ENCODE measurements at places on chromosomes 1 and 21.

GRCh38 chr1:116036255-116036654, 59.9 kb downstream of the SLC22A15 start:
- no peak for DNase-seq

DNA sequence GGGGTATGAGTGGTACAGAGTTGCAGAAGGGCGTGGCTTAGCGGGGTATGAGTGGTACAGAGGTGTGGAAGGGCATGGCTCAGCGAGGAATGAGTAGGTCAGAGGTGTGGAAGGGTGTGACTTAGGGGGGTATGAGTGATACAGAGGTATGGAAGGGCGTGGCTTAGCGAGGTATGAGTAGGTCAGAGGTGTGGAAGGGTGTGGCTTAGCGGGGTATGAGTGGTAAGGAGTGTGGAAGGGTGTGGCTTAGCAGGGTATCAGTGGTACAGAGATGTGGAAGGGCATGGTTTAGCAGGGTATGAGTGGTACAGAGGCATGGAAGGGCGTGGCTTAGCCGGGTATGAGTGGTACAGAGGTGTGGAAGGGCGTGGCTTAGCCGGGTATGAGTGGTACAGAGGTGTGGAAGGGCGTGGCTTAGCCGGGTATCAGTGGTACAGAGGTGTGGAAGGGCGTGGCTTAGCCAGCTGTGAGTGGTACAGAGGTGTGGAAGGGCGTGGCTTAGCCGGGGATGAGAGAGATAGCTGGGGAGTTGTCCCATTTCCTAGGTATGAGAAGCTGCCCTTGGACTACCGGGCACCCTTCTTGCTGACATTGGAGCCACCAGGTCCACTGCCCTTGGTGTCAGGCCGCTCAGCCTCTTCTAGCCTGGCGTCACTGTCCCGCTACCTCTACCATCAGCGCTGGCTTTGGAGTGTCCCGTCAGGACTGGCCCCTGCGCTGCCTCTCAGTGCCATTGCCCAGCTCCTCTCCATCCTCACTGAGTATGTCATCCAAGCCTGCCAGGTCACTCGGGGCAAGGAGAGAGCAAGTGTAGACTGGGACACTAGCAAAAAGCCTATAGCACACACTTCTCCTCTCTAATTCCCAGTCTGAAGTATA, 29.8 kb downstream of the HYI start:
- peak; percentile 5 for DNase-seq

DNA sequence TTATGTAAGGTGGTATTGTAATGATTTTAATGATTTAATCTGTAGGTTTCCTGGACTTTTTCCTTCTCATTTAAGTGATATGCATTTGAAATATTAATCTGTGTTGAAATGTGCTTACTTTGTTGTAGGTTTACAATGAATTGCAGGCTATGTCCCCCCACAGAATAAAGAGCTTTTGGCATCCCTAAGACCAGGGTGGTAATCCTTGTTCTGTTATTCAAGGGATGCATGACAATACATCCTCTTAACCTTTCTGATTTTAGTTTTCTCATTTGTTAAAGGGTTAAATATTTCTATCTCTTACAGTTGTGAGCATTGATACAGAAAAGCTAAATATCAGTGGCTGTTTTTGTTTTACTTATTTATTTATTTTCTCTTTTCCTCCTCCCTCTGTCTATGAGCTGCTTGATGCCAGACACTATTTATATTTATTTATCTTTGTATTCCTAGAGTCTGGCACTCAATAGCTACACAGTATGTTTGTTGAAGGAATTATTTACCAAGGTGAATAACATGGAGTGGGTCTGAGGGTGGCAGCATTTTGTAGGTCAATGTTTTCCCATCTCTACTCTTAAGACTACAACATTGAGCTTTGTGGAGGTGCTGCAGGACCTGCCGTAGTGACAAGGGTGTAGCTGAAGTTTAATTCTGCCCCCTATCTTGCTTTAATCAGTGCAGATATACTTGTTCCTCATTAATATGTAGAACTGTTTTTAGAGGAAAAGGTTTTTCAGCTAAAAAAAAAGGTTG, 19.9 kb upstream of the ADGRL2 start:
- no peak for DNase-seq

DNA sequence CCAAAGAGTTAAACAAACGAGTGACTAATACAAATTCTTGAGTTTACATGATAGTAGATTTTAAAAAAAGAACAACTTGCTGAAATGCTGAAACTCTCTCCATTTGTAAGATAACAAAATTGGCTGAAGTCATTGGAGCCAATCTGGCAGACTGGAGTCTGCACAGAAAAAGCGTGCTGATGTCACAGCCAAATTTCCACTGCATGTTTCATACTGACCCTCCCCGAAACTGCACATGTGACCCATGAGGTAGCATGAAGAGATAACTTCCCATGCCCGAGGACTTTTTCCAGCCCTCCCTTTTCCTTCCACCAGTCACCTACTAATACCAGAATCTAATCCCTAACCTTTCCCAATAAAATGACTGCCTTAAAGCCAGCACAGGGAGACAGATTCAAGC, 1.2 kb upstream of the LELP1 start:
- no peak for DNase-seq

DNA sequence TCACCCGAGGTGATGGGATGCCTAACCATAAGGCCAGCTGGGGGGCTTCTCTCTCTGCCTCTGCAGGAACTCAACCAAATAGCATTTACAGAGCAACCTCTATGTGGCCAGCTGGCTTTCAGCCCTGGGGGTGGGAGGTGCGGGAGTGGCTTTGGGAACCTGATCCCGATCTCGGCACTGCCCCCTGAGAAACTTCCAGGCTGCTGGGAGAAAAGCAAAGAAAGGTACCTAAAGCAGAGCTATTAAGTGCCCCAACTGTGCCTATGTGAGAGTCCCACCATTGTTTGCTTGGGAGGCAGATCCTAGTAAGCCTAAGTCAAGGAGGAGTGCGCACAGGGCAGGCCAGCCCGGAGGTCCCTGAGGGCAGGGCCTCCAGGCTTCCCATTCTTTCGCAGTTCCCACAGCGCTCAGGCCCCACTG, 7.0 kb downstream of the KRTCAP2 start:
- no peak for DNase-seq

GRCh38 chr1:185916861-185917260, 182.7 kb downstream of the HMCN1 start:
- DNase-seq, result no peak

DNA sequence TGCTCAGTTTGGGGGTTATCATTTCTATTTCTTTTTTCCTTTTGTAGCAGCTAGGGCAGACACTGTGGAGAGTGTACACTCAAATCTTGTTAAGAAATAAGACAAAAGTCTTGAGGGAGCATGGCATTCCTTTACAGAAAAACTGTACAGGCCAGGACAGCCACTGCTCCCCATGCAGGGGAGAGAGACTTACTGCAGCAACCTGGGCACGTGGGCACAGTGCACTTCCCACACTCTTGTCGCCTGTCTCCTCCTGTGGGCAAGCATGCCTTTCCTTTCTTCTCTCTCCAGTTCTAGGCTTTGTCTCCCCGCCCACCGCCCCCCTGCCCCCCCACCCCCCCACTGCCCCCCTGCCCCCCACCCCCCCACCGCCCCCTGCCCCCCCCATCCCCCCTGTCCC, 51.9 kb downstream of the PHC2 start:
- DNase-seq, result no peak

- no peak for DNase-seq
These were observed 13.2 kb downstream of the SYT2 start for GRCh38 chr1:202697038-202697437.

- DNase-seq, result no peak
These were observed 56.5 kb downstream of the HSPG2 start for GRCh38 chr1:21880619-21880970.

GRCh38 chr1:16168622-16169360, 12.9 kb upstream of the EPHA2 start:
- no peak for DNase-seq

DNA sequence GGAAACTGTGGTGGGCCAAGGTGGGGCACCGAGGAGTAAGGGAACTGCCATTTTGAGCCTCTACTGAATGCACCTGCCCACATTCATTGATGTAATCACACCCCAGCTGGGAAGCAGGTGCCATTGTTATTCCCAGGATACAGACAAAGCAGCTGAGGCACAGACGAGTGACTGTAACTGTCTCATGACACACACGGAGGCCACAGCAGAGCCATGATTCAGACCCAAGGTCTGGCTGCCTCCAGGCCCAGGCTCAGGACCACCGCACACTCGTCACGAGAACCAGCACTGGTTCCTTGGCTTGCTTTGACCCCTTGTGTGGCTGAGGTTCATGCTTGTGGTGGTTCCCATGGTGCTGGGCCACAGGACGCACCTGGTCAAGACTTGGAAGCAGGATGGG, 45.6 kb upstream of the CLIC4 start:
- no peak for DNase-seq

DNA sequence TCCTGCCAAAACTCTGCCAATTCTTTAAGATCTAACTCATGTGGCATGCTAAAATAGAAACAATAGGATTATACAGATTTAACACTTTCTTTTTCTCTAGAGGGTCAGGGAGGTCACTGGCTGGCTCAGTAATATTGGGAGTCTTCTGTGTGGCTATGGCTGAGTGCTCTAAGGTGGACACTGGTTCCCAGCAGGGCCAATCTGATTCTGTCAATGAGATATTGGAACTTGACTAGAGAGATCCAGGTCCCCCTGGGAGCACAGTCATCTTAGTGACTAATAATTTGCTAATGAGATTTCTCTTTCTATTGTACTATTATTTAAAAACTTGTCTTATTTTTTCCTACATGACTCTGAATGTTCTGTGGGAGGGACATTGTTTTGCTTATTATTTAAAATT, 69.1 kb upstream of the ZP4 start:
- DNase-seq, result no peak

DNA sequence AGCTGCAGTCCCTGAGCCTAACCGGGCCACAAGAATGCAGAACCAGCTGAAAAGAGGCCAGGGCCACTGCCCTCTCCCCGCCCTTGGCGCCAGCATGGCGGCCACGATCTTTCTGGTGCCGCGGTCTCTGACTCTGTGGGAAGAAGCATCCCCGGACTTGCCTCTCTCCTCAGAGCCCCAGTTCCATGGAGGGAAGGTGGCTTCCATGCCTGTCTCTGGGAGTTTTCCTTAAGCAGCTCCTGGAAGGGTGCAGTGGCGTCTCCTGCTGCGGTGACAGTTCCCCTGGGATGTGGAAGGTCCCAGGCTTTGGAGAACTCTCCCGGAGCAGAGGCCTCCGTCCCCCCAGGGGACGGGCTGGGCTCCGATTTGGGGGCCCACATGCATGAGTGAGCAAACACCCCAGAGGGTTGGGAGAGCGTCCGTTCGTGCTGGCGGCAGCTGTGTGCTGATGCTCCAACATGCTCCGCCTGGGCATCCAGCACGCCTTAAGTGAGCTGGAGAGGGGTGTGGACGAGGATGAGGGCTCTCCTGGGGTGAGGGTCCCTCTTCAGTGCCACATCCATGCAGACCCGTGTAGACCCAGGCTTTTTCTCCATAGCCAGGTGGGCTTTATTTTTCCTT, 109.8 kb upstream of the COL6A1 start:
- DNase-seq, result no peak

DNA sequence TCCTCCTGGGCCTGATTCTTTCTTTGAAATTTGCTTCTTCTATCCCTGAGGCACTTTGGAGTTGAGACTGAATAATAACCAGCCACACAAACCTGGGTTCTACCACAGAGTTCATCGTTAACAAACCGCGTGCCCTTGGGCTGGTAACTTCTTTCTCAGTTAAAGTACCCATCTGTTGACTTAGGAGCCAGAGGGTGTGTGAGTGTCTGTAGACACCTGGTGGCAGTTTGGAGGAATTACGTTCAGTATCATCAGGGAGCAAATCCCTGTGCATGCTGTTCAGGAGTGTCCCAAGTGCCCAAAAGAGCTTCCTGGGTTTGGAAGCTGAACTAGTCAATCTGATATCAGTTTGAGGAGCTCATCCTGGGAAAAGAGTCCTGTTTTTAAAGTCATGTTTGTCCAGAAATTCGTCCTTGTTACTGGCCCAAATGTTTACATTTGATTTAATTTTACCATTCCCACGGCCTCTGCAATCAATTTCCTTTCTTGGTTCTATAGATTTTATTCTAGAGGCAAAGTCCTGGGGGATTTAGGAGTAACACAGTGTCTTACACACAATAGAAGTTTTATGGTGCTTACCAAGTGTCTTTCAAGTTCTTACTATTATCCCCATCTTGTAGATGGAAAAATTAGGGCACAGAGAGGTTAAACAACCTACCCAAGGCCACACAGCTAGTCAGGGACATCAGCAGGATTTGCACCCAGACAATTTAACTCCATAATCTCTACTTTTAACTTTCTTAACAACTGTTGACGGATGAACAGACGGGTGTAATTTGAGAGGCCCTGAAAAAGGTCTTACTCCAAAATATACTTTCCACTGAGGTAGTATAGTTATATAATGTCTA, 26.7 kb upstream of the RPTN start:
- DNase-seq, result peak; percentile 63

- DNase-seq, result no peak
These were observed 170.6 kb downstream of the RUNX1 start for GRCh38 chr21:34878501-34878900.

- DNase-seq, result no peak
These were observed 44.5 kb upstream of the HMGB4 start for GRCh38 chr1:33819290-33819912.

- DNase-seq, result no peak
These were observed 119.6 kb downstream of the TMEM53 start for GRCh38 chr1:44554706-44555105.

- peak; percentile 95 for DNase-seq
These were observed 27.6 kb downstream of the SKI start for GRCh38 chr1:2255420-2256369.

DNA sequence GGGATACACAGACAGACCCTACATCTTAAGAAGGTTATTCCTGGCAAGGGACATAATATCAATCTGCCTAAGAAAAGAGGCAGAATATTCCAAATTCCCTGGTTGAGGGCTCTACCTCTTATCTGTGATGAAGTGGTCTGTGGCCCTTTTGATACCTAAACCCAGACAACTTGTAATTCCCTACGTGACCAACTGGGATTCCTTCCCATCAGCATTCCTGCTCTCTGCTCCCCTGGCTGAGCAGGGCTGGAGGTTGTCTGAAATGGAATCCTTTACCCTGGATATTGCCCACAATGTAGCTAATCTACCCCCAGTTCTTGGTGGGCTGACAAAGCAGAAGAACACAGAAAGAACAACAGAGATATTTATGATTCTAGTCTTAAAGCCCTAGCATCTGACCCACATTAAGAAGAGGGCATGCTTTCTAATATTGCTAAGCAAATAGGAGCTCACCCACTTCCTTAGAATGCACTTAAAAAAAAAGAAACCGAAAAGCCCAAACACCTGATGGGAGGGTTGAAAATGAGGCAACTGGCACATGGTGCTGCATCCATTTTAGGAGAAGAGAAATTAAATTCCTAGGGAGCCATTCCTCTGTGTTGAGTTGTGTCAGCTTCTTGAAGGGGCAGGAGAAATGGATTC, 36.8 kb downstream of the GADD45A start:
- DNase-seq, result no peak

DNA sequence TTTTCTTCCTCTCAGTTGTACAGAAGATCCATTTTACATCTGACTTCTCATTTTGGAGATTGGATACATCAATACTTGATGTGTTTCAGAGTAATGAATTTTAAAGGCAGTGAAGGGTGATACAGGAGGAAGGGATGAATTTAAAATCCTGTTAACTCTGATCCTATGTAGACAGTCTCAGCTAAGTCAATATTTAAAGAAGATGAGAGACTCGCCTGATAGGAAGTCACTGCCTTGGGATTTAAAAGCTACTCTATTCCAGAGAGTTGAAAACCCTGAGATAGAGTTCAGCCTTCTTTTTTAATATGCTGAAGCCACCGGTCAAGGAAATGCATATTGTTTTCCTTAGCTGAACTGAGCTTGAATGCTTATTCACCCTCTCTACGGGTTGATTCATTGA, 42.7 kb downstream of the HUNK start:
- no peak for DNase-seq
